Stimulated activated CD8-positive, alpha-beta memory T cell treated with anti-CD3 and anti-CD28 coated beads, Interleukin-4, amount 100 ng/mL, for 4 hours (primary cell): ENCODE measurements at places on chromosomes 3 and 15.

DNA sequence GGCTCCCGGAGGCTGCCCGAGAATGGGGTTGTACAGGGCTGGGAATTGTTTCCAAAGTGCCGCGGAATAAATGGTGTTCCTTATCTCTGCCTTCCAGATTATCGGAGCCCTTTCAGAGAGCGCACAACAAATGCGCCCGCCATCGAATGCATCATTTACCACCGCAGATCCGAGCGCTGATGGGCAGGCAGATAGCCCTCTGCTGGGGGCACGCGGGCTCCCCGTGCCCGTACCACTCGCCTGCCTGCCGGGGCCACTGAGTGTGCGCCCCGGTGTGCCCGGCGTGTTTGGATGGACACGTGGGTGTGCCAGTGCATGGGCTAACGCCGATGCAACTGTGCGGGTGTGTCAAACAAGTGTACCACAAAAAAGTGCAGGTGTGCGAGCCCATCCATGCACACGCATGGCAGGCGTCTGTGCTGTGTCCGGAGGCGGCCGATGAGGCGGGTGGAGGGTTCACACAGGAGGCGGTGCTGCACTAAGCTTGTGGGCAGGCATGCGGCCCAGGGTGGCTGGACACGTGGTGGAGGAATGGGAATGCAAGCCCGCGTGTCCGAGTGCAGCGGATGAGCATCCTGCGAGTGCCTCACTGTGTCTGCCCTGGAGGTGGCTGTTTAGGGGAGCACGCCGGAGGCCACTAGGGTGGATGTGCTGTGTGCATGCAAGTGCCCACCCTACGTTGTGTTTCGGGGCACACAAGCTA, 3.8 kb upstream of the GATA2 start:
- DNase-seq, result no peak

DNA sequence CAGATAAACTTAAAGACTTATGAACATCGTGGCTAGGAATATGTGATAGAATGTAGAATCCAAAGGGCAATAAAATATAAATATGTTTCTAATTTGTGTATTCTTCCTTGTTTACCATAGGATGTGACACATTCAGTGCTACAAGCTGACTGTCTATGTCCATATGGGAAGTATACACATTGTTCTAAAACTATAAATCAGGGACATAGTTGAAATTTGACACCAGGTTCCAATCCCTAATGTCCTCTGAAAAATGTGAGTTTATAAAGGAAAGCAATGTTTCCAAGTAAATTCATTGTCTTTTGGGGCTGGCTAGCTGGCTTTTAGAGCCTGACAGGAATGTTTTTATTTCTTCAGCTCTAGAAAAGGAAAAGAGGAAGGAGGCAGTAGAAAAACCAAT, 273.6 kb downstream of the CNTN4 start:
- no peak for DNase-seq

GRCh38 chr3:38307599-38307998, 25.5 kb downstream of the SLC22A14 start:
- no peak for DNase-seq

- DNase-seq, result no peak
Measured at GRCh38 chr15:100801256-100801900, 78.3 kb upstream of the ALDH1A3 start.

DNA sequence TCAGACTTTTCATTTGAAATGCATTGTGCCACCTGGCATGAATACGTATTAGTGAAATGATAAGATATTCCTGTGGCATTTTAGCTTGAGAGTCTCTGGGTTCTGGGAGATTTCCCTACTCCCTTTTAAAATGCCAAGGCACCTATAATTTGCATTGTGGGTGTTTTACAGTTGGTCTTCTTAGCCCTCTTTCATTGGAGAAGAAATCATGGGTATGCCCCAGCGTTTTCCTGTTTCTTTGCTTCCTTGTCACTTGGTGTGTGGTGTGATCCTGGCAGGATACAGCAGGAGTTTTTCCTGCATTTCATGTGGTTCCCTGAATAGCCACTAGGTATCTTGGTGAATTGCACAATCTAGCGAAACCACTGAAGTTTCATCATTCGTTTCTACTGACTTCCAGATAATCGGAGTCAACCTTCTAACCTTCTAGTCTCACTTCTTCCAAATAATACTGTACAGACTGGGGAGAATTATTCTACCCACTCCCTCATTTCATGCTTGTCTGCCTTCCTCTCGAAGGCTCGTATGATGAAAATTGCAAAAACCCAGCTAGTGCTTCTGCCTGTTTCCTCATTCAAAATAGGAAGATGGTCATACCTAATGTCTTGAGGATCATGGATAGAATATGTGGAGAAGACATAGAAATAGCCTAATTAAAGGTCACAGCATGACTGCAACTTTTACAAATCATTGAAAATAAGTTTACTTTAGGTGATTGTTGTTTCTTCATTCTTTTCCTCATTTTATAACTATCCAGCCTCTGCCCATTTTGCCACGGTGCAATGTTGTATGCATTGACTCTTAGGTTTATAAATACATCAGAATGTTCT, 2.6 kb downstream of the BHLHE40 start:
- no peak for DNase-seq

GRCh38 chr15:63601704-63602185, 4.6 kb downstream of the FBXL22 start:
- no peak for DNase-seq

DNA sequence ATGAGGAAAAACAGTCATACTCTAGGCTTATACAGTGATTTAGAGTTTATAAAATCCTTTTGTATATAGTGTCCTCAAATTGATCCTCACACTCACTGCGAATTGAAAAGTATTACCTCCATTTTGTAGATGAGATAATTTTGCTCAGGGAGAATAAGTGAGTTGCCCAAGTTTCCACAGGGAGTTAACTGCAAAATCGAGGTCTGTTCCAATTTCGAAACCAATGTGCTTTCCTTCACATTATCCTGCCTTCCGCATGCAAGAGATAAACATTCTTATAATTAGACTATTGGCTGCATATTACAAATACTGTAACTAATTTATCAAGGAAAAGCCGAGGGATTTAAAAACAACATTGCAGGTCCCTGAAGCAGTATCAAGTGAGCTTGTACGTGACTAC, 667.0 kb downstream of the SQOR start:
- DNase-seq, result no peak

DNA sequence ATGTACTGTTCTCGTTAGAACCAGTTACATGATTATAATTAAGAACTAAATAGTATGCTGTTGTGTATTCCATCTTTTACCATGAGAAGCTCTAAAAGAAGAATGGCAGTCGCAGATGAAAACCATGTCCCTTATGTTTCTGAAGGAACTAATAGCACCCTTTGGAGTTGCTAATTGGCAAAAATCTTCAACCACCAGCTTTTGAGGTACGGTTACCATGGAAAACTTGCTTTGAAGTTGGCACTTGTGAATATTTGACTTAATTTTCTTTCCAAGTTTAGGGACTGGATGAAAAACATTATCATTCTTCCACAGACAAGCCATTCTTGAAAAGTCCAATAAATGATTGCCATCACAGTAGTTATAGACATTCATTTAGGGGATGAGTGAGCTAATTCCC, 666.6 kb upstream of the ROBO1 start:
- no peak for DNase-seq

GRCh38 chr3:100600181-100601042, 9.0 kb upstream of the ADGRG7 start:
- DNase-seq, result no peak

GRCh38 chr15:50381438-50381837, 26.4 kb upstream of the GABPB1 start:
- DNase-seq, result no peak

GRCh38 chr15:43517354-43518196, at the start of gene MAP1A:
MAP1A (plus strand) TSS chr15:43517608; CDS start chr15:43521474, 3,866 bp downstream.
- no peak for DNase-seq

DNA sequence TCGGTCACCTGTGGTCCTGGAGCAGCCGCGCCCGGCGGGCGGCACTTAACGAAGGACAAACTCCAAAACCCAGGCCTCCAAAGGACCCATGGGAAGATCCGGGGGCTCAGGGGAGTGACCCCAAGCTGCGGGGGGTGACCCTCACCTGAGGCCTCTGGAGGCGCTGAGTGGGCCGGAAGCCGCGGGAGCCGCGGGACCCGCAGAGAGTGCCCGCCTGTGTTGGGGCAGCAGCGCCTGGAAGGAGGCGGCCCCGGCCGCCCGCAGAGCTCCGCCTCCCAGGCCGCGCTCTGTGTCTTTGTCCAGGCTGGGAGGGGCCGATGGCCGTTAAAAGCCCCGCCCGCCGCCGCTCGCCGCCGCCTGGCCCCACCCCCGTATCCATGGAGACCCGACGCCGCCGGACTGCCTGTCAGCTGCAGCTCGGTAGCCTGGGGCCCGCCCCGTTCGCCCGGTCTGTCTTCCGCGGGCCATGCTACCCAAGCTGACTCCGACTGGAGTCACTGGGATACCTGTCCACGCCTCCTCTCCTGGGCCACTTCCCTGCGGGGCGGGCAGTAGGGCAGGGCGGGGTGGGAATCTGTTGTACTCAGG, 15.3 kb upstream of the FANCD2 start:
- DNase-seq, result peak; percentile 62

- DNase-seq, result no peak
Measured at GRCh38 chr15:50355619-50355905, 564 bp upstream of the GABPB1 start.

GRCh38 chr3:41024031-41024836, 175.1 kb upstream of the CTNNB1 start:
- DNase-seq, result no peak

DNA sequence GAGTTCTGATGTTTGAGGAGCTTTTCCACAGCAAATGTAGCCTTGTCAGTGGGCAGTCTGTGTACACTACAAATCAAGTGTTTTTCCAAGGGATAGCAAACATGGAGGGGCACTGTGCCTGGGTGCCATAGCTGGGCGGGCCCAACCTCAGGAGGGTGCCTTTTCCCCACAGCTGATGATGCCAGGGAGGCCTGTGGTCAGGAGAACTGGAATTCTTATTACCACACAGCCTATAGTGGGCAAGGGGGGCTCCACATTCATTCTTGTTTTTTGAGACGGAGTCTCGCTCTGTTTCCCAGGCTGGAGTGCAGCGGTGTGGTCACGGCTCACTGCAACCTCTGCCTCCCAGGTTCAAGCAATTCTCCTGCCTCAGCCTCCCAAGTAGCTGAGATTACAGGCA, 41.8 kb downstream of the SYNM start:
- DNase-seq, result no peak

- DNase-seq, result no peak
Measured at GRCh38 chr15:67855842-67856241, 16.0 kb upstream of the RNU6-1 start.

DNA sequence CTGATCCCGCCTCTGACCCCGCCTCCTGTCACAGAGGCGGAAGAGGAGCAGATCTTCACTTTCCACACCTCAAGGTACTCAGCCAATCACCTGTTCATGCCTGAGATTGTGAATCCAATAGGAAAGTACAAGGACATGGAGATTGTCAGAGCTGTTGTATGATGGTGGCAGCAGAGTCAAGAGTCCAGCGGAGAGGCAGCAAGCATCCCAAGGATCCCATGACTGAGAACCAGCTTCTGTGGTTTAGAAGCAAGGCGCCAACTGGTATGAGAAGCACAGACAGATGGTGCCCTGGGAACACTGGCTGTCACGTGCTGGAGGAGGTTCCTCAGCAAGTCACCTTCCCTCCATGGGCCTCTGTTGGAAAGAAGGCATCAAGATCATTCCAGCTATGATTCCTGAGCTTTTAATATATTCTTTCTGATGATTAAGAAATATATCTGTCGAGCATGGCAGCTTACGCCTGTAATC, 93.9 kb downstream of the CPN2 start:
- no peak for DNase-seq

- DNase-seq, result no peak
Measured at GRCh38 chr15:51374131-51374530, 32.7 kb downstream of the GLDN start.

DNA sequence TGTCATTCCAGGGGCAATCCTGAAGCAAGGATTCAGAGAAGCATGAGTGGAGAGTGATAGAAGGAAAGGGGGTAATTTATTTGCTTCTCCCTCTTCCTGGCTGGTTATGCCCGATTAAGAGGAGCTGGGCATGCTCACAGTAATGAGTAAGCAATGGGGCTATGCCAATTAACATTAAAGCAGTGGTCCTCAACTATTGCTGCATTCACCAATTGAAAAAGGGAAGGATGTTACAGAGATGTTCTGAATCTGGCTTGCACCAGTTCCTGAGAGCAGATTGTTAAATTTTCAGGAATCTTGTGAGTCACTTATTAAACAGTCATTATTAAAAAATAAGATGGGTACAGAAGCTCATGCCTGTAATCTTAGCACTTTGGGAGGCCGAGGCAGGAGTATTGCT, 85.9 kb upstream of the ZBTB20 start:
- no peak for DNase-seq

GRCh38 chr15:91478717-91479191, 374.8 kb upstream of the SLCO3A1 start:
- DNase-seq, result no peak

DNA sequence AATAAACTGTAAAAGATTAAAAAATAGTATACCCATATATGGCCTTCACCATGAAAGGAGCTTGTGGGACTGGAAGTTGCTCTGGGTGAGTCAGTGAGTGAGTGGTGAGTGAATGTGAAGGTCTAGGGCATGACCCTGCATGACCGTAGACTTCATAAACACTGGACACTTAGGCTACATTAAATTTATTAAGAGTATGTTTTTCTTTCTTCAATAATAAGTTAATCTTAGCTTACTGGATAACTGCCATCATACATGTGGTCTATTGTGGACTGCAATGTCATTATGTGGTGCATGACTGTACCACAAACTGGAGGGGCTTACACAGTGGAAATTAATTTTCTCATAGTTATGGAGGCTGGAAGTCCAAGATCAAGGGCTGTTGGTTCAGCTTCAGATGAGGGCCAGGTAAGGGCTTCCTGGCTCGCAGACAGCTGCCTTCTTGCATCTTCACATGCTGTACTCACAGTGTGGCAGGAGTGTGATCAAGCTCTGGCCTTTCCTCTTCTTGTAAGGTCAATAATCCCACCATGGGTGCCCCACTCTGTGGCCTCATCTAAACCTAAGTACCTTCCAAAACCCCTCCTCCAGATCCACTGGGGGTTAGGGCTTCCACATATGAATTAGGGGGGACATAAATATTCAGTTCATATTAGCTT, 40.8 kb upstream of the PRR23E start:
- DNase-seq, result no peak

- DNase-seq, result no peak
Measured at GRCh38 chr3:130539005-130539404, 22.0 kb downstream of the COL6A6 start.

DNA sequence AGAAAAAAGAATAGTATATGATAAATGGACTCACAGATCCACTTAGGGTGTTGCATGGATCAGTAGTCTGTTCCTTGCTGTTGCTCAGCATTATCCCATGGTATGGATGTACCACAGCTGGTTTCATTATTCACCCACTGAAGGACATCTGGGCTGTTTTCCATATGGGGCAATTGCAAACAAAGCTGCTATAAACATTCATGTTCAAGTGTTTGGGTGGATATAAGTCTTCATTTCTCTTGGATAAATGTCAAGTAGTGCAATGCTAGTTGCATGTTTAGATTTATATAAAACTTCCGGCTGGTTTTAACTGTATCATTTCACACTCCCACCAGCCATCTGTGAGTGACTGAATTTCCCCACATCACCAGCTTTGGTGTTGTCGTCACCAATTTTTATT, 137.7 kb downstream of the ASB7 start:
- no peak for DNase-seq
